ENCODE measurements at places on chromosomes 7 and 10. TPM values are rescaled to one million over a fixed set of nuclear protein-coding genes. Genes with fewer than 3 reads are reported as not detected.

GRCh38 chr7:74269757-74270277, 15.6 kb upstream of the RFC2 start:
- no peak for DNase-seq

DNA sequence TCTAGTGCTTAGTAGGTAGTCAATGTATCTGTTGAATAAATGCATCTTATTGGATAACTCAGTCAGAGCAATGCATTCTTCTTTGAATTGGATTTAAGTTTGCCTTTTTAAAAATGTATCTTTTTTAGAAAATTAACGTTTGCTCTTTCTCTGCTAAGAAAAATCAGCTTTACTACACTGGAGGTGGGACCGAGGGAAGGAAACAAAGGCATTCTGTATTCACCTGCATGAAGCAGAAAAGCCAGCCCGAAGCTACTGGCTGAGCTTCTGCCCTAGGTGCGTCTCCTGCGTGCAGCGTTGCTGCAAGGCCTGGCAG, 22.2 kb upstream of the ITGB1 start:
- DNase-seq, result no peak

DNA sequence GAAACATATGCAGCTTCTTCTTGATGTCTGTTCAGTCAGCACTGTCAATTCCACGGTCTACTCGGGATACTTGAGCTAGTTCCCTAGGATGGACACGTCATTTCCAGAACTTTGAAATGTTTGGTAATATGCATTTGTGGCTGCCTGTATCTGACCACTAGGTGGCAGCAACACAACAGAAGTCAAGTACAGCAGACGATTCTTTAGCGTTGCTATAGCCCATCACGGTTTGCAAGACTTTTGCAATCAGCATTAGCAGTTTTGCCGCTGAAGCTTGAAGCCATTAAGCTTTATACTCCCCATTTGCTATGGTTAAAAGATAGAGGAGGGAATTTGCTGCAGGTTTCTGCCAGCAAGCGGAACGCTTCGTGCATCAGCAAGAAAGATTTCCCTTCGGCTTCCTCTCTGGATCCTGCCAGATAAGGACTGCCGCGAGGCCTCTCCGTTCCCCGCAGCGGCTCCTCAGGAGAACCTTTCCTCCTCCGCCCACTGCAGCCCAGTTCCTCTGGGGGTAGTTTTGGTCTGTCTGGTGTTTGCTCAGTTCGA, 63.5 kb downstream of the ABCC2 start:
- peak; percentile 87 for DNase-seq

- DNase-seq, result peak; percentile 55
Measured at GRCh38 chr7:114687238-114687637, 234.7 kb upstream of the MDFIC start.

- DNase-seq, result no peak
Measured at GRCh38 chr10:99693933-99694583, 34.7 kb downstream of the ENTPD7 start.

The VWC2 gene
- polyA plus RNA-seq, result 9.6 TPM

- no peak for DNase-seq
Measured at GRCh38 chr7:37516664-37517063, 68.0 kb upstream of the ELMO1 start.

The GOT1 gene
- 105 TPM for polyA plus RNA-seq

- DNase-seq, result no peak
Measured at GRCh38 chr7:27260211-27260610, 17.6 kb downstream of the EVX1 start.

All from spinal cord (tissue), 10 donors.